Stimulated activated CD4-positive, alpha-beta T cell treated with anti-CD3 and anti-CD28 coated beads, Interleukin-12 subunit alpha, Interleukin-12 subunit beta, amount 100 ng/mL, for 48 hours (primary cell): ENCODE measurements at places on chromosomes 1 and 21.

DNA sequence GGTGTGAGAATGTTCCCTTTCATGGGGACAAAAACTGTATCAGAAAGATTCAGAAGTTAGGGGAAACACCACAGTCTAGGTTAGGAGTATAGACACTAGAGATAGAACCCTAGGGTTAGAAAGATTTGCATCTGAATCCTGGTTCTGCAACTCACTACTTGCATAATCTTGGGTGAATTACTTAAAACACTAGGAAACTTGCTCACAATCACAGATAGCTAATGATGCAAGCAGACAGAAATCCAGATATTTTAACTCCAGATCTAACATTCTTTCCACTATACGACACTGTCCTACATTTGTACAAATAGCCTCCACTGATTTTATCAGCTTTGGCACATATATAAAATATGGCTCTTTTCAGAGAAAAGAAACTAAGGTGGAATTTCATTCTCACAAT, 30.8 kb upstream of the GLIS1 start:
- DNase-seq = no peak

DNA sequence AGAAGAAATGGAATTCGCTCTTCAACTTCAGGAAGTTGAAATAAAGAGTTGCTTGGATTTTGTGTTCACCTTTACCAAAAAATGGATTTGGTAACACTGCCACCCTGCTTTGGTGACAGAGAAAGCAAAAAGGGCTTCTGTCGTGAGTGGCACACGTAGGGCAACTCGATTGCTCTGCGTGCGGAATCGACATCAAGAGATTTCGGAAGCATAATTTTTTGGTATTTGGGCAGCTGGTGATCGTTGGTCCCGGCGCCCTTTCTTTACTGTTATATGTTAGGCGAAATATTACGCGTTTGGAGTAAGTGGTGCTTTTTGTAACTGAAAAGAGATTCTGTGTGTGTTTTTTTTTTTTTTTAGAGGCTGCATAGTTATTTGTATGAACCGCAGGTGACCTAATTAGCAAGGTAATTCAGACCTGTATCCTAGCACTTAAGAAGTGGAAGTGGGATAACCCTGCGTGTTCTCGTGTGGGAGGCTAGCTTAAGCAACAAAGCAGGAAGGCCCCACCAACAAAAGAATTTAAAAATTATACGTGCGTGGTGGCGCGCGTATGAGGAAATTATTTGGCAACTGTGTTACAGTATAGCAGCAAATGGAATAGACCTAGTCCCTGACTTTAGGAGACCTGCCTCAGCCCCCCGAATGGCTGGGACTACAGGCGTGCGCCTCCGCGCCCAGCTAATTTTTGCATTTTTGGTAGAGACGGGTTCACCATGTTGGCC, at the start of gene RNU11:
RNU11 (plus strand) TSS at position 127 of the 725 bp plus-strand sequence.
- peak; percentile 92 for DNase-seq

GRCh38 chr1:50705699-50706098, 254.4 kb downstream of the FAF1 start:
- no peak for DNase-seq

DNA sequence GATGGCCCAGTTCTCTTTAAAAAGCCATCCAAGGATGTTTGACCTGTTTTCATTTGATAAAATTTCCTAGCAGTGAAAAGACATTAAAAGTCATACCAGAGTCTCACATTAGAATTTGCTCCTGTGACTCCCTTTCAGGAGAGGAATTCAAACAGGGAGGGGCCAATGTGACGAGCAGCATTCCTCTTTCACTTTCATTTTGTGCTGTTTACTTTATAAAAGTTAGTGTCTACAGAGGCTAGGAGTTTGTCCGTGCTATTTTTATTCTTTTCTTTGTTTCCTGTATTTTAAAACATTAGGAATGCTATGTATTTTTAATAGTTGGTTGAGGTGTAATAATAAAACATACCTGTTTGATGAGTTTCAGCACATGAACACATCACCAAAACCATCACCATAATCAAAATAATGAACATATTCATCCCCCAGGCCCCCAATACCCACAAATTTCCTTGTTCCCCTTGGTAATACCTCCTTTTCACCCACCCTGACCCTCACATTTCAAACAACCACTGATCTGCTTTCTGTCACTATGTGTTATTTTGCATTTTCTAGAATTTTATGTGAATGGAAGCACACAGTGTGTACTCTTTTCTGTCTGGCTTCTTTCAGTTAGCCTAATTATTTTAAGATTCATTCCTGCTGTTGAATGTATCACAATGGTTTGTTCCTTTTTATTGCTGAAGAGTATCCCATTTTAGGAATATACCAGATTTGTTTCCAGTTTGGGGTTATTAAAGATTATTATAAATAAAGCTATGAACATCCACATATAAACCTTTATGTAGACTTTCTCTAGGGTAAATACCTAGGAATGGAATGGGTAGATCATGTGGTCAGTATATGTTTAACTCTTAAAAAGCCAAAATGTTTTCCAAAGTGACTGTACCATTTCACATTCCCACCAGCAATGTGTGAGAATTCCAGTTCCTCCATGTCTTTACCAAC, 129.5 kb downstream of the TENT5C start:
- peak; percentile 6 for DNase-seq

DNA sequence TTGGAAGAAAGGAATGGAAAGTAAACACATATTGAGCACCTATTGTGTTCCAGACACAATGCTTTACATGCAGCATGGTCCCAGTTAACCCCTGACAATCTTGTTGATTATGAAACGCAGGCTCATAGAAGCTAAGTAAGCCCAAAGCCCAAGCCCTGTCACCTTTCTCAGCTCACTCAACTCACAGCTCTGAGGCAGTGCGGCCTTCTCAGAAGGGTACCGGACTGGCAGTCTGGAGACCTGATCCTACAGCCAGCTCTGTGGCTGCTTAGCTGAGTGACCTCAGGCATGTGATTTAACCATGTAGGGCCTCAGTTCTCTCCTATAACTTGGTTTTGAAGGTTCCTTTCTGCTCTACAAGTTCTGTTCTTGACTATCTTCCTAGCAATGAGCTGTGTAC, 464 bp upstream of the RNASEL start:
- no peak for DNase-seq

GRCh38 chr1:14115976-14116375, 416.0 kb downstream of the PRDM2 start:
- no peak for DNase-seq
